HEK293T (cell line): ENCODE measurements at places on chromosomes 12 and 14.

DNA sequence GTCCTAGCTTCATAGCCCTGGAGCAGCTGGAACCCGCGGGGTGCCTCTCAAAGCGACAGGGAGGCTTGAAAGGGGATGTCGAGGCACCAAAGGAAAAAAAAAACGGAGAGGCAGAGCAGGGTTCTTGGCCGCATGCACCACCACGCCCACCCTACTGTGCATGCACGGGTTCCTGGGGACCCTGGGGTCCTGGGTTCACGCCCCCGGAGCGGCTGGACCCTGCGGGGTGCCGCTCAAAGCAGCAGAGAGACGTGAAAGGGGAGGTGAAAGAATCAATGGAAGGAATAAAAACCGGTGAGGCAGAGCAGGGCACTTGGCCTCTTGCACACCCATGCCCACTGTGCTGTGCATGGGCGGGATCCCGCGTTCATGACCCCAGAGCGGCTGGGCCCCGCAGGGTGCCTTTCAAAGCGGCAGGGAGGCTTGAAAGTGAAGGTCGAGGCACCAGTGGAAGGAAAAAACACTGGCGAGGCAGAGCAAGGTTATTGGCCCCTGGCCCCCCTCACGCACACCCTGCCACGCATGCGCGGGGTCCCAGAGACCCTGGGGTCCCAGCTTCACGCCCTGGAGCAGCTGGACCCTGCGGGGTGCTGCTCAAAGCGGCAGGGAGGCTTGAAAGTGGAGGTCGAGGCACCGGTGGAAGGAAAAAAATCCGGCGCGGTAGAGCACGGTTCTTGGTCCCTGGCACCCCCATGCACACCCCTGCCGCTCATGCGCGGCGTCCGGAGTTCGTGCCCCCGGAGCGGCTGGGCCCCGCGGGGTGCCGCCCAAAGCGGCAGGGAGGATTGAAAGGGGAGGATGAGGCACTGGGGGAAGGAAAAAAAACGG lies 318.5 kb downstream of the ALG10 start:
- DNase-seq = no peak

DNA sequence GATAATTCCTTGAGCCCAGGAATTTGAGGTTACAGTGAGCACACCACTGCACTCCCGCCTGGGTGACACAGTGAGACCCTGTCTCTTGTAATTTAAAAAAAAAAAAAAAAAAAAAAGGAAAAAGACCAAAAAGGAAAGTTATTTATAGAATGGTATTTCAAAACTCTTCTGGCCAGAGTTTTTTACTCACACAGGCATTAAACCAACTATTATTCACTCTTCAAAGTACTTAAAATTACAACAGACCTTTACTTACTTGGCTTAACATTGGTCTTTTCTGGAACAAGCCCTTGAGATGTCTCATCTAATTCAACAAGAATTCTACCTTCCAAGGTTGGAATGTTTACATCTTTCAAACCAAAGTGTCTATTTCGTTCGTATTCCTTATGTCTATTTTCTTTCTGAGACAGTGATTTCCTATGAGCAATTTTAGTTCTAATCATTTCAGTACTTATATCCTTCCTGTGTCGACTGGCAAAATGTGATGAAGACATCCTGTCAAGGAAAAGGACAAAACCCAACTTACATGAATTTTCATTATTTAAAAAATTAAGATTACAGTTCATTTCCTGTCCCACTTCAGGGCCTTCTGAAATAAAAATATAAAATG lies 2.6 kb downstream of the DLGAP5 start:
- no peak for DNase-seq

DNA sequence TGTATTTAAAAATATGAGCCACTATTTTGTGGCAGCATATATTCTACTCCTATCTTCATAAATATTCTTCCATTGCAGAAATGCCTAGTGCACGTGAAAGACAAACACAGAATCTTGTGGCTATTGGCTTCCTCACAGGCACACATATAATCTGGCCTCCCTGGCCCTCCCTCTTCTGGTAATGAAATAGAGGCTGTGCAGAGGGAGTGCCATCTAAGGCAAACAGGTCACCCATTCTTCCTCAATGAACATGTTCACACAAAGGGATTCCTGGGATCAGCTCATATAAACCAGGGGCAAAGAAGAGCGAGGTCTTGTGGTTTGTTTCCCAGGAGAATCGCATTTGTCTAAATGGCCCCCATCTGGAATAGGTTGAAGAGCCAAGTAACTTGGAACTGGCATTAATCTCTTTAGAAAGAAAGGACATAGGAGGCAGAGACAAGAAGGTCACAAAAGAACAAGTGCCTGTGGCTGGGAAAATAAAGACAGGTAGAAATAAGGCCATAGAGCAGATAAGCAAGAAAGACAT lies 171.6 kb upstream of the PTPRQ start:
- no peak for DNase-seq

GRCh38 chr14:91453744-91454143 lies 36.1 kb upstream of the CCDC88C start:
- no peak for DNase-seq

DNA sequence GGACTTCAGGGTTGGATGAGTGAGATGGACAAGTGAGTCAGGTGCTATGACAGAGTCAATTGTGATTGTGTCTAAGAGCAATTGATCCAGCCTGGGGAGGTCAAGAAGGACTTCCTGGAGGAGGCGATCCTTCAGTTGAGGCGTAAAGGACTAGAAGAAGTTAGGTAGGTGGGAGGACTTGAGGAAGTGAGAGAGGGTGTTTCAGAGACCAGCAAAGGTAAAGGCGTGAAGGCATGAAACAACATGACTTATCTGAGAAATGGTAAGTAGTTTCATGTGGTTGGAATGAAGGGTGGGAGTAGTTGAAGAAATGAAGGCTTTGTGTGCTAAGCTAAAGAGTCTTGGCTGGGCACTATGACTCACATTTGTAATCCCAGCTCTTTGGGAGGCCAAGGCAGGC lies 48.9 kb upstream of the PPP1CC start:
- no peak for DNase-seq

GRCh38 chr12:82174383-82174782 lies 183.8 kb downstream of the CCDC59 start:
- no peak for DNase-seq

DNA sequence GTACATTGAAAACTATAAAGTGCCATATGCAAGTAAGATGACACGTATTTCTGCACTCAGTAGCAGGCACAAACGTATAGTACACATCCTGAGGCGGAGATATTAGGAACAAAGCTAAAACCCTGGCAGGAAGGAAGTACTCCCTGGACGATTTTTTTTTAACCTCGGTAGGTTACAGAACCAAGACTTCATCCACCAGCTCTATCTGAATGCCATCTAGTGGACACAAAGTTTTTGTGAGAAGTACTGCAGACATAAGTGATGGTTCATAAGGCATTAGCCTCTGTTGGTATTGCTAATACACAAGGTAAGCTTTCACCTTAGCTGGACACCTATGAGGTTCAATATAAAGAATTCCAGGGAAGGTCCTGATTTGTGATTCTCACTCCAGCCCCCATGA lies 83.0 kb upstream of the CCDC196 start:
- DNase-seq = peak; percentile 34

DNA sequence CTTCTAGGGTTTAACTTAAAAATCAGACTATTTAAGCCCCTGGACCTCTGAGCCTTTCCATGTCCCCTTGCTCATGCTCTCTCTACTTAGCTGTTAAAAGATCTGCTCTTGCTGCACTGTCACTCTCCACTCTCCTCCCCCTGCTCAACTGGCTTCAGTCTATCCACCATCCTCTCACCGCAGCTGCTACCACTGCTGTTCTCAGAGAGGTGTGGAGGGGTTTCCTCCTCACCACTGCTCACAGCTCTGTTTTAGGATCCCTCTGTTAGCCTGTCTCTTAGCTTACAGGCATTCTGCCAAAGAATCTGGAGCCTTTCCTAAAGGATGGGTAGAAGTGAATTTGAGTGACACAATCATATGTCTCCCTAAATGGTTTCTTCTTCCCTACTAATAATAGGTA lies 43.7 kb upstream of the ATP2B1 start:
- DNase-seq = no peak

DNA sequence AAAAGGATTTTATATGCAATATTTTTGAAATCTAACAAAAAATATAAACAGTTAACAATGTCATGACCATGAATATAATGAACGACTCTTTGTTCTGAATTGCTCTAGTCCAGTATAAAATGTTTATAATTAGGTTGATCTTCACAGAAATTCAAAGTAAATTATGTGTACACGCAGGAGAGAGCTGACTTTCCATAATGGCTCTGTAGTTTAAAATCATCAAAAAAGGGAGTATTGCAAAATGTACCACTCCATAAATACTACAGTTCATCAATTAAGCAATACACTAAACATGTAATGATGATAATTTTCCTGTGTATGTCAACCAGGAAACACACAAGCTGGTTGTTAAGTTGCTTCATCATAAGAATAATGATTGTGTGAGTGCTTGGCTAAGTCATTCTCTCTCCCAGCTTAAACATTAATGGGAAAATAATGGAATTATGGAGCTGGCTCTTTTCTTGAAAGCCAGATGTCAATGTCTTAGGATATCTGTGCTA lies 189.5 kb upstream of the PLEKHG7 start:
- DNase-seq = no peak

- DNase-seq = no peak
These were observed 168.6 kb downstream of the PRKCH start for GRCh38 chr14:61489932-61490331.

GRCh38 chr12:64053117-64053516 lies 169.0 kb downstream of the KICS2 start:
- no peak for DNase-seq

DNA sequence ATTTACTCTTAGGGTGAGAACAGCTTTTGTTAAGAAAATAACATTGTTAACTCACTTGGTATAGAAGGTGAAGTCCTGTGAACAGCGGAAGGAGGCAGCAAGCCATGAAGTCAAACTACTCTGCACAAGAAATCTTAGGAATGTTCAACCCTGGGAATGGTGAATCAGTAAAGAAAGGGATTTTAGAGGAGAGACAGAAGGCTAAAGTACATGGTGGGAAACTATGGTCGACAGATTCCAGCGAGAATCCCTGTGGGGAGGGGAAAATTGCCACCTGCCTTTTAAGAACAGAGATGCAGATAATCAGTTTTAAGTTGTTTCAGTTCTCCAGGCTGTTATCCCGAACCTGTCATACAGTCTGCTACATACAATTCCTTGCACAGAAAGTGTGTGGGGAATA lies 63.2 kb upstream of the PTPRR start:
- DNase-seq = no peak

- DNase-seq = no peak
These were observed 18.7 kb downstream of the XRCC3 start for GRCh38 chr14:103696466-103697071.

- no peak for DNase-seq
These were observed 40.3 kb upstream of the GCH1 start for GRCh38 chr14:54942913-54943312.
